Stimulated activated CD4-positive, alpha-beta T cell treated with anti-CD3 and anti-CD28 coated beads, TNF-alpha, amount 100 ng/mL, for 4 hours (primary cell): ENCODE measurements at places on chromosomes 5 and 9.

GRCh38 chr9:37582548-37583157, 6.5 kb upstream of the FBXO10 start:
- DNase-seq = no peak

DNA sequence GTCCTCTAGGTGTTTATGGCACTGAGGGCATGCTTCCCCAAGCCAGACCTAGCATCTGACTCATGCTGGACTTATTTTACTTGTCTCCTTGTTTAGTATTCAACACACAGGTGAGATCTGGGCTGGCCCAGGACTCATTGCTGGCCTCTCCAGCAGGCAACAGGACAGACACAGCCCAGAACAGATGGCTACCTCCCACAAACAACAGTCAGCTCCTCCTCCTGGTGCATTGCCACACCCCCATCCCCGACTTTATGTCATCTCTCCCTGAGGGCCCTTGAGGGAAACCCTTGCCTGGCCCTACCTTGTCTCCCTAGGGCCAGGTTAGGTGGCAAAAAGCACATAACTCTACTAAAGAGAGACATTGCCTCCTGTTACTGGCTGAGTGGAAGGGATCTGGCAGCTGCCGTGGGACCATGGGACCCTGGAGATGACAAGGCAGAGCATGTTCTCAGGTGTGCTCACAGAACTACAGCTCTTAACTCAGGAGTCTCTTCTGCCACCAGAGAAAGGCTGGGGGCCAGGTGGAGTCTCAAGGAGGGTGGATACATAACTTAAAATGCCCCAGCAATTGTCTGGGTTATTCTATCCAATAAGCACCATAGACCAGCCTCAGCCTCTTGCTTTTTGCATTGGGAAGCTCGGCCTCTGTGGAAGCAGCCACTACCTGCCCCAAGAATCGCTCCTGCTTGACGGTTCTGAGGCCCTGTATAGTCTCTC, 2.3 kb downstream of the ACSL6 start:
- DNase-seq = no peak

DNA sequence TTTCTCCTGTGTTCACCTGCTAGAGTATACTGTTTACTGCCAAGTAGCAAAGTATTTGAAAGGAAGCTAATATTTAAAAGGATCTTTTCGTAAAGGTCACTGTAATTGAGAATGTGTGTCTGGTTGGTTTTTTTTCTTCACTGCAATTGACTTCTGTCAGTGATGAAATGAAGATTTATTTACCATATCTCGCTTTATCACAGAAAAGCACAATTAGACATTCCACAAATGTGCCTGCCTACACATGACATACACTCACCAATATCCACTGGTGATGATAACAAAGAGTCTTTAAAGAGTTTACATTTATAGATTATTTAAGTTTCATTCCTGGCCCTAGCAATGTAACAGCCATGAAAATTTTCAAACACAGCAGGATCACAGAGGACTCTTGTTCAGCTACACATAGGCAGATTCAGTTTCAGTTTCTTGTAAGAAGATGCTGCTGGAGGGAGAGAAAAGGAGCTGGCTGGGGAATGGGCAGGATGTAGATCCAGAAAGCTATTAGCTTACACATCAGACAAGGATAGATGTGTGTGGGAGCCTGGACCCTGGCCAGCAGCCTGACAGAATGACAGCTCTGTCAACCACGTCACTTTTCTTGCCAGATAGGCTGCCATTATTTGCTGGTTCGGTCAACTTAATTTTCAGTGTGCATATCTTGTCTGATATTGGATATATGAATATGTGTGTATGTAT, 104.0 kb downstream of the GDNF start:
- DNase-seq = no peak

DNA sequence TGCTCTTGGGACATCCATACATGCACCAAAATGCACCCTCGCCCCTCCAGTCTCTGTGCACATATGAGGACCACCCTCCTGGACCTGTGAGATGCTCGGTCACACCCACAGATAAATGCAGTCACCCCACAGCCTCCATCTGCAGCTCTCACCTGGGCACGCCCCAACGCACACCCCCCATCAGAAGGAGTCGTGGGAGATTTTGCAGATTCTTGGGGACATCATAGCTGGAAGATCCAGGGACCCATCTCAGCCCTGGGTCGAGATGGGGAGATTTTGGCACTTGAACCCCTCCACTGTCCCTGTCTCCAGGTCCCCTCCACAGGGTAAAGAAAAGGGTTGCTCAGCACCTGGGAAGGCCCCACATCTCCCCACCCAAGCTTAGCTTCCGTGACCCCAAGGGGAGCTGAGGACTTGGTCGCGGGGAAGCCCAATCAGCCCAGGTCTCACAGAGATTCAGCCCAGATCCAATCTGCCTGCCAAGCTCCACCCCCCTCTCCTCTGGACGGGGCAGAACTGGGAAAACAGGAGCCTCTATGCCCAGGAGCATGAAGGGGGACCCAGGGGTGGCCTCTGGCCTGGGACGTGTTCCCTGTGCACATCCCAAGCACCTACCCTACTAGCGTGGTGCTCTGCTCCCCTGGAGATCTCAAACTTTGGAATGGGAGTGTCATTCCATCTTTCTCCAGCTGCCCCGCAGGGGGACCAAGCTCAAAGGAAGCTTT, 89.2 kb upstream of the LMX1B start:
- no peak for DNase-seq

- no peak for DNase-seq
These were observed 268.4 kb downstream of the FAM170A start for GRCh38 chr5:119897537-119898370.

DNA sequence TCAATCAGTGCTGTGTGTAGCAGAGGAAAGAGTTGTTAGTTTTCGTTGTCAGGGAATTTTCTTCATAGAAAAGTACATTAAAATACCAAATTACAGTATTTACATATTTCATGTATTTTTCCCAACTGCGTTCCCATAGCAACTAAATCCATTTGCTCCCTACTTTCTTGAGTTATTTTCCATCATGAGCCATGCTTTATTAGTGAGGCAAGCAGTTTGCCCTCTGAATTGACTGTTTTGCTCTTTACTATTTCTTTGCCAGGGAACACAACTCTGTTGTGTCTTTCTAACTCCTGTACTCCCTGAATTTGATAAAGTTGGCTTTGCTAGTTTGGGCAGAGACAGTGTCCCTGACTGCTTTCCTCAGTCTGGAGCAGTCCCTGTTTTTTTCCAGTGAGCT, 276.2 kb upstream of the SLC30A5 start:
- DNase-seq = no peak

GRCh38 chr9:88673886-88674285, 138.9 kb downstream of the NXNL2 start:
- no peak for DNase-seq

- no peak for DNase-seq
These were observed 68.1 kb downstream of the FBN2 start for GRCh38 chr5:128469912-128470311.

DNA sequence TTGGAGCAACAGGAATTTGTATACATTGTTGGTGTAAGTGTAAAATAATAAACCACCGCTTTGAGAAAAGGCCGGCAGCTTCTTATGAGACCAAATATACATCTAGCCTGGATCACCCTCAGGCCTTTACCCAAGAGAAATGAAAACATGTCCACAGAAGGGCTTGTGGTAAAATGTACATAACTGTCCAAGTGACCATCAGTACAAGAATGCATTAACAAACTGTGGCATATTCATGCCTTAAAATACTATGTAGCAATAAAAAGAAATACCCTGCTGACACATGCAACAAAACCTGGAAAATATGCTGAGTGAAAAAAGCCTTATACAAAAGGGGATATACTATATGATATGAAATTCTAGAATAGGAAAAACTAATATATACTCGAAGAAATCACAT, 311.9 kb upstream of the TRPC7 start:
- DNase-seq = no peak

DNA sequence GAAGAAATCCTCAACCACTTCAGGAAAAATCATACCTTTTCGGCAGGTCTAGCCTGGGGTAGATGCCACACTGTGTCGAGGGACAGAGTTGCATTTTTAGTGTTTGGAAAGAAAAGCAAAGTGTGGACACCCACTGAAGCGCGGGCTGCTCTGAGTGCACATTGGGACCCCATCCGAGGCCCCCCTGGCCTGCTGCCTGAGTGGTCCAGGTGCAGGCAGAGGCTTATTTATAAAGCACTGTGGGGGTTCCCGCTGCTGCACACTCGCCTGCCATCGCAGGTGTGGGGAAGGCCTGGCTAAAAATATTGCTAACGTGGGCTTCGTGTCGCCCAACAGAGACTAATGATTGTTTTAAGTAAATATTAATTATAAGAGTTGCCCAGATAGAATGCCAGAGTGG, 119.4 kb downstream of the CRB2 start:
- no peak for DNase-seq

GRCh38 chr9:7333719-7334118, 465.9 kb downstream of the DMAC1 start:
- DNase-seq = no peak

DNA sequence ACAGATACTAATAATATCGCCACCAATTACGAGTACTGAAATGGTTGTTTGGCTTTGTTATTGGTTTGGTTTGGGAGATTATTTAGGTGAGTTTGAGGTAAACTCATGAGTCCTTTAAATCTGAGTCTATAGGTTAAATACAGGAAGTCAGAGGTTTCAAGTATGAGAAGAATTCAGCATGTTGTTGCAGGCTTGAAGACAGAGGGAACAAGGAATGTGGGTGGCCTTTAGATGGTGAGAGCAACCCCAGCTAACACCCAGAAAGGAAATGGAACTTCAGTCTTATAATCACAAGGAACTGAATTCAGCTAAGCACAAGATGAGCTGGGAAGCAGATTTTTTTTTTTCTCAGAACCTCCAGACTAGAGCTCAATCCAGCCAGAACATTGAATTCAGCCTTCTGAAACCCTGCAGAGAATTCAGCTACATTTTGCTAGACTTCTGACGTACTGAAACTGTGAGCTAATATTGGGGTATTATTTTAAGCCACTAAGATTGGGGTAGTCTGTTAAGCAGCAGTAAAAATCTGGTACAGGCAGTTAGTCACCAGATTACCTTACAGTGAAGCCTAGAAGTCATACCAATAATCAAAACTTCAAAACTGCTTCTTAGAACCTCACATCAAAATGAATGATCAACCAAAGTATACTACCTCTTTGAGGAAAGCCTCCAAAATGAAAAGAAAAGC, 216.0 kb upstream of the PUM3 start:
- no peak for DNase-seq

DNA sequence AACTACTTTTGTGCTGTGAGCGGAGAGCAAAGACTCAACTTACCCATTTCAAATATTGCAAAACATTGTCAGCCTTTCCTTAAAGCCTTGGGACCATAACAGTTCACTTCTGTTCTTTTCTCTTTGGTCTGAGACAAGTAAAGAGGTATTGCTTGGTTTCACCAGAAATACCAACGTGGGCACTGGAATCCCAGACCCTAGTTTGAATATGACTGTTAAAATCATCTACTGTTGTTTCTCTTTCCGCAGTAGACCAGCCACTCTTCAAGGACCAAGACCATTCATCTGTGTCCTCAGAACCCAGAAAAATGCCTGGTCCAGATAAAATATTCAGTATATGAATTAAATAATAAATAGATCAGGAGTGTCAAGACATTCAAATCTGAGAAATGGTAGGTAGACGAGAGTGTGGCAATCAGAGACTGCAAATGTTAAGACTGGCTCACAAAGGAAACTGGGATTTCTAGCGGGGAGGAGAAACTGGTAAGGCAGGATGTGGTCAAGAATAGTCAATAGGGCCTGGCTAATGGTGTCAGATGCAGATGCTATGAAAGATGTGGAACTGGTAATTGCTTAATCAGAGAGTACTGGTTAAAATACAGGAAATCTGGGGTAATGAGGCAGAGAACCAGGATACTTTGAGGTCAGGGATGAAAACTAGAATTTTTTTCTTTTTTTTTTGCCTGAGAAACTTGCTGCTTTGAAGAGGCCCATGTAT, 82.1 kb upstream of the IL33 start:
- no peak for DNase-seq

DNA sequence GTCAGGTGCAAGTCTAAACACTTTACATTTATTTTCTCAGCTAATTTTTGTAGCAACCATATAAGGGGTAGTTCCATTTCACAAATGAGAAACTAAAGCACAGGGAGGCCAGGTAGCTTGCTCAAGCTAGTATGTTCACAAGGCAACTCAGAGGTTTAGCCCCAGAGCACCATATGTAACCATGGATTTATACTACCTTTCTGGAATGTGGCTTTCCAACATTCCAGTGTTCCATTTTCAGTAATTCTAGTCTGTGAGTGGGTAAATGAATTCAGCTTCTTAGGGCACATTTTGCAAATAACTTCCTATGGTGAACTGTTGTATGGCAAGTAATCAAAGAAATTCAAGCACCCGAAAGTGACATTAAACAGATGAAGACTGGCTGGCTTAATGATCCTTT, 25.0 kb upstream of the CAST start:
- DNase-seq = no peak

DNA sequence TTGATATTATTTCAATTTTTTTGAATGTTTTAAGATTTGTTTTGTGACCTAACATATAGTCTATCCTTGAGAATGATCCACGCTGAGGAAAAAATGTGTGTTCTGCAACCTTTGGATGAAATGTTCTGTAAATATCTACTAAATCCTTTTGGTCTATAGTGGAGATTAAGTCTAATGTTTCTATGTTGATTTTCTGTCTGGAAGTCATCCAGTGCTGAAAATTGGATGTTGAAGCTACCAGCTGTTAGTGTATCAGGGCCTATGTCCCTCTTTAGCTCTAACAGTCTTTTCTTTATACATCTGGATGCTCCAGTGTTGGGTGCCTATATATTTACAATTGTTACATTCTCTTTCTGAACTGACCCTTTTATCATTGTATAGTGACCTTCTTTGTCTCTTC, 422.3 kb downstream of the TMEM232 start:
- no peak for DNase-seq

DNA sequence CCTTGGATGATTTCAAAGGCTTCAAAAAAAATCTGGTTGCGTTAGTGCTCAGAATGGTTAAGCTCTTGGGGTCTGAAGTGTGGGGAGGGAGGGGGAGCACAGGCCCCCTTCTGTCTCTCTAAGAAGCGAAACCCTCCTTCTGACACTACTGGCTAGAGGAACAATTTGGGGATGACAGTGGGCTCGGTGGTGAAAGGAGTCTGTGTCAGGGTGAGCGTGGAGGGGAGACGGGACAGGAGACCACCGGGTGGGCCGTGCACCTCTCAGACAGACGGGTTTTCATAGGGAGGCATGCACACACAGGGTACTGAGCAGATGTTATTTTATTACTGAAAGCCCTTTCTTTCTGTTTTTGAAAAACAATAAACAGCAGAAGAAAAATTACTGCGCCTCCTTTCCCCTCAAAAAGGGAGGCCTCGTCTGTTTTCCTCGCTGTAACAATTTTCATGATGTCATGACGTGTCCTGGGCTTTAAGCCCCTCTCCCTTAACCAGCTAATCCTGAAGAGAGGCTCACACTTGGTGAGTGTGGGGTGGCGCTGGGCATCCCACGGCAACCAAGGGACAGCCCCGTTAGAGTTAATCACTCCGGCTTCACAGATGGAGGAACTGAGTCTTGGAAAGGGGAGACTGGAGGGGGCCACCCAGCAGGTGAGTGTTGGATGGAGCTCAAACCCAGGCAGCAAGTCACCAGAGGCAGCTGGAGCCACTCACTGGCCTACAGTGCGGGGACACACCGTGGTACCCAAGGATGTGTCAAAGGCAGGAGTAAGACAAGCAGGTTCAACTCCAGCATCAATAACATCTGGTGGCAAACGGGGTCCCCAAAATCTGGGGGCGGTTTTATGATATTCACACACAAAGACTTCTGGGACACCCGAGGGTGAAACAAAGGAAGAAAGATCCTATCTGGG, 53.4 kb downstream of the PTCH1 start:
- no peak for DNase-seq

- no peak for DNase-seq
These were observed 41.1 kb upstream of the TEX48 start for GRCh38 chr9:114722937-114723620.
